ENCODE measurements at places on chromosomes 6 and 20.

GRCh38 chr6:68159433-68159832 lies 475.6 kb upstream of the ADGRB3 start:
- no peak for DNase-seq

- no peak for DNase-seq
Measured at GRCh38 chr6:53321701-53322100, 27.0 kb downstream of the ELOVL5 start.

- DNase-seq, result no peak
Measured at GRCh38 chr20:62289898-62290297, 12.9 kb upstream of the ADRM1 start.

DNA sequence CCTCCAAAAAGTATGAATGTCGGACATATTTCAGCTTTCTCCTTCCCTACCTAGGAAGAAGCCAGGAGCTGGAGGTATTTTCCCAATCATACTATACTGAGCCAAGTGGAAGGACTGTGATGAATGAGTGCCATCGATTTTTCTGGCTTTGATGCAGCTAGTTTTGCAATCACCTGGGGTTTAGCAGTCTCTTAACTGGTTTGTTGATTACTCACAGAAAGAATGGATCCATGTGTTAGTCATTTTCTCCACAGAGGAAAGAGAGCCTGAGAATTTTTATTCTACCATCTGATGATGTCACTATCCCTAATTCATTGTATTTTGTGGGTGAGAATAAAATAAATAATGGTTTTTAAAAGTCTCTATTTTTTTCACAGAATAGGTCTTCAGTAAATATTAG lies 282.9 kb upstream of the RNF217 start:
- DNase-seq, result no peak

- no peak for DNase-seq
Measured at GRCh38 chr6:131875647-131876046, 67.8 kb downstream of the ENPP1 start.

- DNase-seq, result no peak
Measured at GRCh38 chr6:45500924-45501816, 123.4 kb upstream of the SUPT3H start.

DNA sequence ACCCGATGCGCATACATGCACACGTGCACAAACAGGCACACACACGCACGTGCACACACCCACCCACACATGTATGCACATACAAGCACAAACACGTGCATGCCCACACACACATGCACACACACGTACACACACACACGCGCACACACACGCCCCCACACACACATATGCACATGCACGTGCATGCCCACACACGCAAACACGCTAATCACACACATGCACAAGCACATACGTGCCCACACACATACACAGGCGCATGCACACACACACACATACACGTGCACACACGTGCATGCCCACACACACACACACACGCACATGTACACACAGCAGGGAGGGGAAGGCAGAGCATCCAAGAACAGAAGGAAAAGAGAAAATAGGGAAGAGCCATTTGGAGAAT lies 26.8 kb upstream of the CHRNA4 start:
- no peak for DNase-seq

- no peak for DNase-seq
Measured at GRCh38 chr6:71364889-71365542, 76.4 kb downstream of the OGFRL1 start.

- no peak for DNase-seq
Measured at GRCh38 chr6:52106994-52107393, 19.6 kb upstream of the PKHD1 start.

GRCh38 chr6:75830959-75831885 lies 82.2 kb downstream of the MYO6 start:
- no peak for DNase-seq

GRCh38 chr20:36070451-36070850 lies 84.1 kb upstream of the EPB41L1 start:
- DNase-seq, result no peak

DNA sequence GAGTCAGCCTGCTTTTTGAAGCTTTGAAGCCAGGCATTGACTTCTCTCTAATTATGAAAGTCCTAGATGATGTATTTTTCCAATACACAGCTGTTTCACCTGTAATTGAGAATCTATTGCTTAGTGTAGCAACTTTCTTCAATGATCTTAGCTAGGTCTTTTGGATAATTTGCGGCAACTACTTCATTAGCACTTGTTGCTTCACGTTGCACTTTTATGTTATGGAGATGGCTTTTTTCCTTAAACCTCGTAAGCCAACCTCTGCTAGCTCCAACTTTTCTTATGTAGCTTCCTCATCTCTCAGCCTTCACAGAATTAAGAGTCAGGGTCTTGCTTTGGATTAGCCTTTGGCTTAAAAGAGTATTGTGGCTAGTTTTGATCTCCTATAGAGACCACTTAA lies 44.8 kb downstream of the PHIP start:
- no peak for DNase-seq

- no peak for DNase-seq
Measured at GRCh38 chr6:63527658-63528514, 44.4 kb upstream of the LOC128125822 start.

GRCh38 chr6:154134471-154135147 lies 95.6 kb downstream of the OPRM1 start:
- DNase-seq, result no peak

Data from CD4-positive, alpha-beta T cell treated with Interferon alpha-2 for 1 hour (primary cell).